ENCODE measurements at places on chromosomes 3 and 15.

GRCh38 chr15:39336926-39337325 is 244.0 kb upstream of the THBS1 start:
- ATAC-seq, result no peak

- no peak for ATAC-seq
Observed at GRCh38 chr3:100802126-100802525, 92.8 kb downstream of the TFG start.

GRCh38 chr3:9779075-9779593 is 9.4 kb upstream of the CAMK1 start:
- ATAC-seq, result no peak

GRCh38 chr3:151305060-151305774 is 11.4 kb downstream of the GPR87 start:
- peak; percentile 90 for ATAC-seq

DNA sequence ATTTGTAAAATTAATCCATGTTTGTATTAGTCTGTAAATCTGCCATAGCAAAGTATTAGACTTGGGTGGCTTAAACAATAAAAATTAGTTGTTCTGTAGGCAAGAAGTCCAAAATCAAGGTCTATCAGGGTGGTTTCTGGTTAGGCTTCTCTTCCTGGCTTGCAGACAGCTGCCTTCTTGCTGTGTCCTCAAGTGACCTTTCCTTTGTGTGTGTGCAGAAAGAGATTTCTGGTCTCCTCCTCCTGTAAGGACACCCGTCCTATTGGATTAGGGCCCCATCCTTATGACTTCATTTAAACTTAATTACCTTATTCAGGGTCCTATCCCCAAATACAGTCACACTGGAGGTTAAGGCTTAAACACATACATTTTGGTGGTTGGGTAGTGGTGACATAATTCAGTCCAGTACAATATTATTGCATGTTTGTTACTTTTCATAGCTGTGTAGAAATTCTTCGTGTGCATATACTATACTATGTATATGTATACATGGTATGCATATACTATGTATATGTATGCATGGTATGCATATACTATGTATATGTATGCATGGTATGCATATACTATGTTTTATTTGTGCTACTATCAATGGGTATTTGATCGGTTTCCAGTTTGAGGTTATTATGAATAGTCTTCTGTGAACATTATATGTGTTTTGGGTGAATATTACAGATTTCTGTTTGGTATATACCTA is 57.9 kb upstream of the RNU6-1 start:
- ATAC-seq, result no peak

- ATAC-seq, result no peak
Observed at GRCh38 chr3:130395331-130395730, 49.9 kb downstream of the COL6A5 start.

DNA sequence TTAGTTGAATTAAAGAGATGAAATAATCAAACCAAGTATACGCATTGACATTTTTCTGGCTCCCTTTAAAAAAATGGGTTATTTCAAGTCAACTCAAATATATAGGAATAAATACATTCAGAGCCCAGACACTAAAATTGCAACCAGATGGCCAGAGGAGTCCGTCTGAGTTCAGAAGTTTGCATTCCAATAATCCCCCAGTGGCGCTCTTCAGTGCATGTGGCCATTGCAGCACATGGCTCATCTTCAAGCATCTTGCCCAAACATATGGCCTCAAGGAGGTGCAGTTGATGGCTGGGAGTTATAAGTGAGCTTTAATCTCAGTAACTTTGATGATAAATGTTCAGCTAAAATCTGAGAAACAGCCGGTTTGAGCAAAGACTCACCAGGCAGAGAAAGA is 295.8 kb upstream of the LRRN1 start:
- ATAC-seq, result no peak

DNA sequence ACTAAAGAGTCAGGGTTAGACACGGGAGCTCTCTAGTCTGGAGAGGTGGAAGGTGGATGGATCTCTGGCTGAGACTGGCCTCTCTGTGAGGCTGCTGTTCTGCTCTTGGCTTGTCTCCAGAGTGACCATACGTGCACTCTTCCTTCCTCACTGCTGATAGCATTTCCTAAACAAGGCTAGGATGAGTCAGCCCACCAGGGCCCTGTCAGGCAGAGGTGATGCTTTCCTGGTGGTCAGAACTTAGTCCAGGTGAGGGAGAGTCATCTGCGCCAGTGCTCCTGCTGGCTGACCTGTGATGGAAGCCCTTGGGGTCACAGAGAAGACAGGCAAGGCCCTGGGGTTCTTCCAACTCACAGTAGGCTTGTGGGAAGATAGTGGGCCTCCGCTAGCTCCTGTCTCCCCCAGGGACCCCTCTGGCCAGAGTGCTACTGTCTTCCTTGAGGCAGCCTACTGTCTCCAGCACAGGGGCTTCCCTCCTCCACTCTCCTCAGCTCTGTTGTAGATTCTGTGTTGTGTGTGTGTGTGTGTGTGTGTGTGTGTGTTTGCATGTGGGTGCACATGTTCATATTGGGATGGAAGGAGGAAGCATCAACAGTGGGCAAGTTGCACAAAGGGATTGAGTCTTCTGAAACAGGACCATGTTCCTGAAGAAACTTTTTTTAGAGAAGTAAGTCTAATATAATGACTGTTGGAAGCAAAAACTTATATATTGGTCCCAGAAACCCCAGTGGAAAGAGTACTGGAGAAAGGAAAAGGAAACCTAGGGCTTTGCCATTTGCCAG is 16.5 kb downstream of the ALPK3 start:
- ATAC-seq, result no peak

DNA sequence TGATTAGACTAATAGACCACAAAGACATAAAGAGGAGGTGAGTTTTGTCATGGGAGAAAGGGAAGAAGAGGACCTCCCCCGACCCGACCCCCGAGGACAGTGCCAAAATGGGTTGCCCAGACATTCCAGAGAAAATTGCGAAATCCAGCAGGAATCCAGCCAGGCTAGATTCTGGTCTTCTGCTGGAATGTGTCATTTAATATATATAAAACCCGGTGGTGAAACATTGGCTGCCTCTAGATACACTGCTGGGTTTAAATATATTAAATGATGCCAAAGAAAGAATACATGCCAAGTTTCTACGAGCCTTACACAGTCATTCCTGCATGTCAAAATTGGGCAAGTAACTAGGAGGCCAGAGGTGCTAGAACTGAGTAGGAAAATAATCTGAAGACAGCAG is 45.3 kb upstream of the SPESP1 start:
- ATAC-seq, result no peak
